ENCODE measurements at places on chromosomes 12 and 14.

GRCh38 chr12:34126239-34126641 lies 103.9 kb downstream of the ALG10 start:
- no peak for DNase-seq

GRCh38 chr12:52518574-52519386 lies 1.4 kb downstream of the KRT5 start:
- DNase-seq: no peak

DNA sequence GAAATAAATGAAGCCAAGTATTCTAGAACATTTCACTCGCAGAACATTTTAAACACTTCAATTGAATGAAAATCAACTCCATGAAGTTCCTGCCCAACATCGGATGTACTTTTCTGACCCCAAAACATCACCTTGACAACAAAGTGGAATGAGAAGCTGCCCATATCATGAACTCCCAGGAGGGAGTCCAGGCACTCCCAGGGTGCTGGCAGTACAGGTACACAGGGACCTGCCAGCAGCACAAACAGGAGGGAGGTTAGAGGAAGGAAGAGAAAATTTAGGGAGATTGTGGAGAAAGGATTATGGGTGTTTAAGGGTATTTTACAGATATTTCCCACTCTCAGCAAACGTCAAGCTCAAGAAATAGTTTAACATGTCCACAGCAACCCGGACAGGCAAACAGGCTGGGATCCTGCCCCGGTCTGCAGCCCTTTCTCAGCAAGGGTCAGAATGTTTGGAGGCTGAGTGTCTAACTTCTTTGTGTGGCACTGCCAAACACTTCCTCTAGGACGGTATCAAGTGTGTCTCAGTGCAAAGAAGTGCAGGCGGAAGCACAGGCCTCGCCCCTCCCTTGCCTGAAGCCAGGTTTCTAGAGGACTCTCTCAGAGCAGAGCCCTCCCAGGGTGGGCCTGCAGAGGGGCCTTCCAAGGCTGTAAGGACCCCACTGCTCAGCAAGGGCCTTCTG lies 72.2 kb downstream of the SETD3 start:
- DNase-seq: no peak

GRCh38 chr14:66815687-66816086 lies 307.7 kb downstream of the GPHN start:
- DNase-seq: no peak

- DNase-seq: no peak
Measured at GRCh38 chr12:58254463-58255100, 313.2 kb downstream of the ATP23 start.

- DNase-seq: no peak
Measured at GRCh38 chr14:55892906-55893305, 225.3 kb upstream of the PELI2 start.

- DNase-seq: no peak
Measured at GRCh38 chr12:130846369-130846768, 7.3 kb upstream of the STX2 start.

DNA sequence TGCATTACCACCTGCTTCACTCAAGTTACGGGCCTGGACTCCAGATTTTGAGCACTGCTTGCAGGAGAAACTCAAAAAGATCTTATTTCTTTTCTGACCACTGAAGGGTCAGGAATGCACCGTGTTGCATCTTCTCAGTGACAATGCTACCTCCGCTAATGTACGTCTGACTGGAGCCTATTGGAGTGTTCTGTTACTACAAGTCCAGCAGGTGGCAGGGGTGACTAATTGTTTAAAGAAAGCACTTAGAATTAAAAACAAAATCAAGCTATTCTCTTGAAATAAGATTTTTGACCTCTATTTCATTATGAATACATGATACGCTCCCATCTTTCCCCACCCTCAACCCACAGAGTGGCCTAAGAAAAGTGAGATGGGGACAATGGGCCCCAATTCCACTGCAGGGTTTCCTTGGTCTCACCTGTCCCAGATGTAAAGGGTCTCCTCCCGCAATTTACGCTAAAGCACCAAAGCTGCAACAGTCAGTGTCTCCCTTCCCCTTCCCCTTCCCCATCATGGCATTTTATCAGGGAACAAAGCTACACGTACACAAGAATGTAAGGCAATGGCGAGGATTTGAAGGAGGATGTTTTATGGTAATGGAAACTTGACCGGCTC lies 2.2 kb downstream of the TBPL2 start:
- DNase-seq: peak; percentile 64

GRCh38 chr14:99628887-99629618 lies 15.9 kb upstream of the HHIPL1 start:
- peak; percentile 72 for DNase-seq

- DNase-seq: no peak
Measured at GRCh38 chr12:79143803-79144202, 279.2 kb downstream of the SYT1 start.

- DNase-seq: no peak
Measured at GRCh38 chr12:124730455-124730932, 133.2 kb downstream of the SCARB1 start.

- DNase-seq: no peak
Measured at GRCh38 chr12:131756441-131756840, 45.6 kb downstream of the SFSWAP start.

GRCh38 chr14:99266181-99267178 lies 5.5 kb downstream of the BCL11B start:
- DNase-seq: peak; percentile 74

DNA sequence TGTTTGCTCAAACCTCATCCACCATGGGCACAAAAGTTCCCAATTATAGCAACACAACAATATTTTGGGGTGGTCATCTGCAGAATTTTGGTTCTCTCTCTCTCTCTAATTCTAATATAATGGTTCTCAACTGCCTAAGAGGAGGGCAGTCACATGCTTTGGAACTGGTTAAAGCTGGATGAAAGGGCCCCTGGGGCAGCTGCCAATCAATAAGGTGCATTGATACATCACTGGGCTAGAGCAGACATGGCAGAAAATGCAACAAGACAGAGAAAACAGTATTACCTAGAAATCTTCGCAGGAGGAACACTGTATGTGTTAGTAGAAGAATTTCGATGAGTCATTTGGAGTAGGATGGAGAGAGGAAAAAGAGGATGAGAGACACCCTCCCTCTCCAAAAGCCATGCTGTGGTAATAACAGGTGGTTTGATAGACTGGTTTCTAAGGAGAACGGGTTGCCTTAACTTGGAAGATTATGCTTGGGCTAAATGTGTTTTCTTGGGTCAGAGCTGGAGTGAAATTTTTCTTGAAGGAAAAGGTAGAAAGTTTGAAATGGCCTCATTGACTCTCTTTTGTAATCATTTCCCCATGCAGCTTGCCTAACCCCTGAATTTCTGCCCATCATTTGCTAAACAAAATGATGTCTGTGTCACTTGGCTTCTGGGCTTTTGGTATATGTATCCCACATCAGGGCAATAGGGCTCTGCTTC lies 67.1 kb upstream of the HIF1A start:
- no peak for DNase-seq

DNA sequence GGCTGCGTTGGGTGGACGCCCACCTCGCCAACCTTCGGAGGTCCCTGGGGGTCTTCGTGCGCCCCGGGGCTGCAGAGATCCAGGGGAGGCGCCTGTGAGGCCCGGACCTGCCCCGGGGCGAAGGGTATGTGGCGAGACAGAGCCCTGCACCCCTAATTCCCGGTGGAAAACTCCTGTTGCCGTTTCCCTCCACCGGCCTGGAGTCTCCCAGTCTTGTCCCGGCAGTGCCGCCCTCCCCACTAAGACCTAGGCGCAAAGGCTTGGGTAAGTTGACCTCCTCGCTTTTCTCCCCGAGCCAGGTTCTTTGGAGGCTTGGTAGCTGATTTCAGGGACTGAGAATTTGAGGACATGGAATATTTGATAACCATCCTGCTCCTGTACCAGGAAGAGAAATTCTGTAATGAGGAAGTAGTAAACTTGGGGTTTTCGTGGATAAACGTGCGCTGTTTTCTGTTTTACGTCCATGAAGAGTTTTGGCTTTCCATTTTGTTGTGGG lies 530 bp downstream of the APAF1 start:
- peak; percentile 24 for DNase-seq

GRCh38 chr14:106208794-106209193 lies 682.4 kb downstream of the TMEM121 start:
- no peak for DNase-seq

- no peak for DNase-seq
Measured at GRCh38 chr12:126171937-126172559, 1106.8 kb downstream of the AACS start.

GRCh38 chr14:86050757-86051156 lies 520.8 kb downstream of the FLRT2 start:
- no peak for DNase-seq

Data from RWPE1 (cell line).